NCI-H1436 (cell line): ENCODE measurements at places on chromosomes 4 and X.

- no peak for DNase-seq
These were observed 52.1 kb downstream of the PSAPL1 start for GRCh38 chr4:7382634-7383014.

- no peak for DNase-seq
These were observed 315.8 kb downstream of the MID1IP1 start for GRCh38 chrX:39117101-39117500.

DNA sequence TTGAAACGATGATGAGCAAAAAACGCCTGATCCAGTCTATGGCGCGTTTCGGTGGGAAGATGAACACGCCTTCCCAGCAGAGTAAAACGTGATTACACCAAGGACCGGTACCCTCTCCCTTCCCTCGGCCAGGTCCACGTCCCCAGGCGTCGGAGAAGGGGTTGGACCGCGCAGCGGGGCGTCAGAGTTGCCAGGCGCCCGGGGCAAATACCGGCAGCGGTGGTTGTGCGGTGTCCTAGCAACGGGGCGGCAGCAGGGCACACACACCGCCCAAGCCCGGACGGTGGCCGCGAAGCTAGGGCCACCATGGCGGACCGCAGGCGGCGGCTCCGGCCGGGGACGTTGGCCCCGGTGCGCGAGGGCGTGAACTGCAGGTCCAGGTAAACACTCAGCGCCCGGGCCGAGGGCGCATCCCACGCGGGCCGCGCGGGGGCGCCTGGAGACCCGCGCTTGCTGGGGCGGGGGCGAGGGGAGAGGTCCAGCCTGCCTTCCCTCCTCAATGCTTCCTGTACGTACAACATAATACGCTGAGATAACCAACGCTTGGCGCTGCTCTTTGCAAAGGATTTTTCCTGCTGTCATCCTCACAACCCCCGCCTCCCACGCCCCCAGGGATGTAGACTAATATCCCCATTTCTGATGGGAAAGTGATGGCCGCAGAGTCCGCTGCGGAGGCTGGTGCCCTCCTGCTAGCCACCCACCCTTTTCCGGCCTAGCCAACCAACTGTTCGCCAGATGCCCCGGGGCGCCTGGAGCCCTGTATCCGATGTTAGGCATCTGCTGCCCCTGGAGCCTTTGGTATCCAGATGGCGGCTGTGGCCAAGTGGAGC is at the start of gene FAM47E:
FAM47E (plus strand) TSS at position 281 of the 830 bp plus-strand sequence; CDS start at position 307, 26 bp downstream.
- DNase-seq: peak; percentile 63

GRCh38 chrX:147846676-147847075 is 65.0 kb upstream of the FMR1 start:
- DNase-seq: no peak

DNA sequence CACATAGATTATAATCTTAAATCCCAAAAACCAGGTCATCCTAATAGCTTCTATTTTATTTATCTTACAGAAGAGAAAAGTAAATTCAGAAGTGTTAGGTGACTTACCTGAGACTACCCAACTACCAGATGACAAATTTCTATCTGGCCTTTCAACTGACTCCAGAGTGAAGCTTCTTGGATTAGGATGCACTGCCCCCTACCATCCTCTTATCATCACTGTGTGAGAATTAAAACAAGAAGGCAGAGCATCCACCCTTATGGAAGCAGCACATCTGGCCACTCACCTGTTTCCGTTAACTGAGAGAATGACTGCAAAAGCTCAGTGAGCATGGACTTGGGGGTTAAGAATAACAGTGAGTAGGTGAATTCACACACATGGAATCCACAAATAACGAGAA is 502.6 kb upstream of the TECRL start:
- no peak for DNase-seq

GRCh38 chr4:95949136-95949765 is 109.4 kb downstream of the PDHA2 start:
- DNase-seq: no peak

- DNase-seq: no peak
These were observed 326.7 kb downstream of the GUCY2F start for GRCh38 chrX:109155161-109155560.

GRCh38 chrX:4547213-4547836 is 833.9 kb upstream of the PRKX start:
- DNase-seq: no peak

GRCh38 chrX:2387614-2388239 is 113.0 kb downstream of the DHRSX start:
- DNase-seq: no peak

GRCh38 chr4:184568770-184569169 is 80.5 kb downstream of the CASP3 start:
- DNase-seq: no peak

GRCh38 chrX:12771445-12772069 is 19.7 kb upstream of the PRPS2 start:
- no peak for DNase-seq

DNA sequence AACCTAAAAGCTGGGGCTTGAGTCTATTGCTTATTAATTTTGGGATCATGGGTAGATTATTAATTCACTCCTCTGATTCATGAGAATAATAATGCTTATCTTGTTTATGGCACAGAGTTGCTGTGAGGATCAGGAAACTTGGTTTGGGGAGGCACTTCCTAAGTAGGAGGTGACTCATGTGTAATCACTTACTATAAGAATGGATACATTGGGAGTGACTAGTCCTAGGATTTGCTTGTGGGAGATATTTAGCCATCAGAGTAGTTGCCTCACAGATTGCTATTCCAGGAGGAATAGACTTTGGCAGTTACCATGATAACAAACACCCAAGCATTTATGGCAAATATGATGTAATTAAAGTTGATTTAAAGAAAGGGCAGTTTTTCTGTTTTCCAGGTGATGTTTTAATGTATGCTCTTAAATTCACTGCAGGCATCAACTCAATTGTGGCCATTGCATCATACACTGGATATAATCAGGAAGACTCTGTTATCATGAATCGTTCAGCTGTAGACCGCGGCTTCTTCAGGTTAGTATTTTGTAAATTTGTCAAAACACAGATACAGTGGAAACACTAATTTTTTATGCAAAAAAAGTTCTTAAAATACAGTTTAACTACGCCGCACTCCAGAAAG is 41.9 kb downstream of the POLR2B start:
- DNase-seq: no peak

DNA sequence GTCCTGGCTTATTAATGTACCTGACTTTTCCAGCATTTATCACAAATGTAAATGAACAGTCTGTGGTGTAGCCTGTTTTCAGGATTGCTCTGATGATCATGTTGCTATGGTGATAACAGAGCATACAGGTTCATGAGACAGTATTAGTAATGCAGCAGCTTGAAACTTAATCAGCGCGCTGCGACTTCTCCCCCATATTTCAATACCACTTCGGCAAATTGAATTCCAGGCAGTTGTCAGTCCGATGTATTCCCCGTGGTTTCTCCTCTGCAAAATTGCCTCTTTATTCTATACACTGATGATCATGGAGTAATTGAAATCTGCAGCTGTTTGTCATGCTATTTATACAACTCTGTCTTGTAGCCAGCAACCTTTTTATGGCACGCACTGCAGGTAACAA is 239.3 kb downstream of the C4orf33 start:
- peak; percentile 37 for DNase-seq

DNA sequence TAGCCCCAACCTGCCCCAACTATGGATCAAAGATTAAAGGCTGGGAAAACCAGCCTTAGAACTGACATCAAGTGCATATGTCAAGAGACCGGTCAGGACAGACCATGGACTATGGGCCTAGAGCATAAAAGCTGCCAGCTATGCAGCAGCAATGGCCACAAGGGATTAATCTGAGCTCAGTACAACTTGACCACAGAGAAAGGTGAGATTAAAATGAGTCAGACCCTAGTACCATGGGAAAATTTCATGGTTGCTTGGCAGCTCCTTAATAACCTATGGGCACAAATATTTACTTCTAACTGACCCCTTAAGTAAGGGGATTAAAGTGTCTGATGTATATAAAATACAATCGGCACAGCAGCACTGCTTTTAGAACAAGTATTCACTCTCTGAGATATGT is 54.4 kb downstream of the CBR4 start:
- no peak for DNase-seq

DNA sequence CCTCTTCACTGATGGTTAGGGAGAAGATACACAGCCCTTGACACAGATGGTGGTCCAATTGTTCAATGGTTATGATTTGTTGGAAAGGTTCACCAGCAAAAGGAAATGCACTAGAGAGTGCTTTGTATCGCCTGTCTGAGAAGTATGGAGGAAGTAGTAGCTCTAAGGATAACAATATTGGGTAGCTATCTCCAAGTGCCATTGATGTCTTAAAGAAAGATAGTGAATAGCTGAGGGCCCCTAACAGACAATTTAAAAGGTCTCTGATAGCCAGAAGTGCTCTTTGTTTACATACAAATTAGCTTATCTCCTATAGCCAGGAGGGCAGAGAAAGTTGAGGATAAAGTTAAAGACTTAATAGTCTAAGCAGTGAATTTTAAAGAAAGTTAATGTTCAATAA is 33.9 kb upstream of the BLTP1 start:
- no peak for DNase-seq

- no peak for DNase-seq
These were observed 31.7 kb upstream of the PDLIM3 start for GRCh38 chr4:185566972-185567371.

DNA sequence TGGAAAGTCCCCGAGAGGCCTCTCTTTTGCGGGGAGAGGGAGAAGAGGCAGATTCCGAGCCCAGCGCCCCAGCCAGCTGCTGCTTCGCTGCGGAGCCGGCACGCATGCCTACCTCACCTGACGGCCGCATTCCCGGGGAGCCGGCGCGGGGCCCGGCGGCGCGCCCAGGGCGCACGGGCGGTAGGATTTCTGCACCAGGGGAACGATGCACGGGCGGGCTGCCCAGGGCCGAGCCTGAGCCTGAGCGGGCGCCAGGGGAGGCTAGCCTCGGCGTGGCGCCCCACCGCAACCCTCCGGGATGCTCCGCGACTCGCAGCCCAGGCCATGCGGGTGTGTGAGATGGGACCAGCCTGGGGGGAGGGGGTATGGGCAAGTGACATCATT is 81.3 kb upstream of the SCML1 start:
- no peak for DNase-seq

- DNase-seq: no peak
These were observed 117.7 kb downstream of the RELL1 start for GRCh38 chr4:37568489-37568888.

DNA sequence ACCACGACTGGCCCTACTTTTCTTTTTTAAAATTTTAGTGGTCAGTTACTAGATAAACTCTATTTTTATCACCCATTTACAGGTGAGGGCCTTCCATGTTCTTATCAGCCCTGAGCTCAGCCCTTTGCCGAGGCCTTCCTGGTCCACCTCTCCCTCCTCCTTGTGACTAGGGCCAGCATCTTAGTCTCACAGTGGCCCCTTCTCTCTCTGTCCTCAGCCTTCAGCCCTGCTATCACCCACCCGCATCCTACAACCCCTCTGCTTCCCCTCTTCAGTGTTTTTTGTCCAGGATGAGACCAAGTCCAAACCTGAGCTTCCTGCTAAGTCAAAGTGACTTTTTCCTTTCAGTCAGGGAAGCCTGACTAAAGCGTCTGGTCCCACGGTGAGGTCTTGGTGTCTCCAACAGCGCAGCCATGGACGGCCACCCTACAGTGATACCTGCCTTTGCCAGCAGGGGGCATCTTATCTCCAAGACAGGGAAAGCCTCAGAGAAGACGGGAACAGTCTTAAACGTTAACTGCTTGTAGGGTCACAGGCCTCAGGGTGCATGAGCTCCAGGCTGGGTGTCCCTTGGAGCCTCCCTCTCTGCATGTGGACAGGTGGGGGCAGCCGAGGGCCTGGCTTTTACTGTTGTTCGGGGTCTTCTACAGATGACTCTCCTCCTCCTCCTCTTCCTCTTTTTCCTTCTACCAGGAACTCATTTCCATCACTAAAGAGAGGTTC is 11.7 kb upstream of the GAGE10 start:
- no peak for DNase-seq

- DNase-seq: no peak
These were observed 546 bp downstream of the ZRSR2 start for GRCh38 chrX:15790769-15791290.
